Mucosa of gallbladder (tissue), 1 donor: ENCODE measurements at places on chromosomes 3 and 15.

GRCh38 chr15:79919090-79919748 lies 22.4 kb upstream of the MTHFS start:
- DNase-seq: no peak

GRCh38 chr3:13595485-13595884 lies 46.6 kb downstream of the FBLN2 start:
- DNase-seq: no peak

GRCh38 chr15:45376967-45377608 lies 1.3 kb downstream of the GATM start:
- no peak for DNase-seq

DNA sequence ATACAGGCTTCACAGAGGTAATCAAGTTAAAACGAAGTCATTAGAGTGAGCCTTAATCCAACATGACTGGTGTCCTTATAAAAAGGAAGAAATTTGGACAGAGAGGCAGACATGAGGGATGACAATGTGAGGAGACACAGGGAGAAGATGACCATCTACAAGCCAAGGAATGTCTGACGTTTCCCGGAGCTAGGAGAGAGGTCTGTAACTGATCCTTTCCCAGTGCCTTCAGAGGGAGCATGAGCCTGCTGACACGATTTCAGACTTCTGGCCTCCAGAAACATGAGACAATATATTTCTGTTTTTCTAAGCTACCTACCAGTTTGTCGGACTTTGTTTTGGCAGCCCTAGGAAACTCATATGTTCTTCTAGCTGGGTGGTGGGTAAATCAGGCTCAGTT lies 15.1 kb downstream of the TM4SF1 start:
- no peak for DNase-seq

DNA sequence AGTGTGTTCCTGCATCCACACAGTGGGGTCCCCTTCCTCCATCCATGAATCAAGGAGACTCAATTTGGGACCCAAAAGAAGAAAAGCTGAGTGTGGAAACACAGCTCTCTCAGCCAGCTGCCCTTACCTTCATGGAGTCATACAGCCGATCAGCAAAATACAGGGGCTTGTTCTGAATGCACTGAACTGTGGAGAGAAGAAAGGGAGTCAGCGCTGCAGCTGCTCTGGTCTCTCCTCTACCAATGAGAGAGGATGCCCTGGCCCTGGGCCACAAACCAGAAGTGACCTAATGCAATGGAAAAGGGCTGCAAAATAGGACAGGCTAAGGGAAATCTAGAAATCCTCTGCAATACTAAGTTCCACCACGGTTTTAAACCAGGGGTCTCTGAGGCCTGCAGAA lies 46.7 kb downstream of the ANXA2 start:
- no peak for DNase-seq

DNA sequence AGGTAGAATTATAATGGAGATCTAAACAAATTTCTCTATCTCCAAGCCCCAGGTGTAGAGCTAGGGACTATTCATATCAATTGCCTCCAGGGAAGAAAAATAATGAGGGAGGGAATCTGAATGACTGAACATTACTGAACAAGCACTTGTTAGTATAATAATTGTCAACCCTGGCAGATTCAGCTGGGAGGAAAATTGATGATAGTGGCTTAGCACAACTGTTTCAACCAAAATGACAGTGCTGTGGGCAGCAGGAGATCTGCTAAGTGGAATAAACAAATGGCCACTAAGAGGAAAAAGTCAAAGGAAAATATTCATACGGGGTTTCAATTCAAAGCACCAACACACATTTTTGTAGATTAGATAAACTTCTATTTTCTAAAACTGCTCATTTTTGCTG lies 294.9 kb upstream of the ZNF385D start:
- DNase-seq: no peak

GRCh38 chr15:60421544-60421943 lies 23.8 kb upstream of the ANXA2 start:
- DNase-seq: no peak

DNA sequence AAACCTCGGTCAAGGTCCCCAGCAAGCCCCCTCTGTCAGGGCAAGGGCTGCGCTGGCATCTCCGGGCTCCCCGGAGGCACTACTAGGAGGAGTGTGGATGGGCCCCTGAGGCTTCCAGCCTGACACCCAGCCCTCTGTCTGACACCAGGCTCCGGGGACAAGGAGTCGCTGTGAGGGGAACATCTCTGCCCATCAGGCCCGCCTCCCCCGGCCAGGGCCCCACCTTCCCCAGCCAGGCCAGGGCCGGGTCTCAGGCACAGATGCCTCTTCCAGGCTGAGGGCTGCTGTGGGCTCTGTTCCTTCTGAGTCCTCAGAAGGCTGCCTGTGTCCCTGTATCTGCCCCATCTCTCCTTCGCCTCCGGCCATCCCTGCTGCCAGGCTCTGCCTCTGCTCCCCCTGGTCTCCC lies 15.8 kb downstream of the CSPG4 start:
- DNase-seq: no peak

DNA sequence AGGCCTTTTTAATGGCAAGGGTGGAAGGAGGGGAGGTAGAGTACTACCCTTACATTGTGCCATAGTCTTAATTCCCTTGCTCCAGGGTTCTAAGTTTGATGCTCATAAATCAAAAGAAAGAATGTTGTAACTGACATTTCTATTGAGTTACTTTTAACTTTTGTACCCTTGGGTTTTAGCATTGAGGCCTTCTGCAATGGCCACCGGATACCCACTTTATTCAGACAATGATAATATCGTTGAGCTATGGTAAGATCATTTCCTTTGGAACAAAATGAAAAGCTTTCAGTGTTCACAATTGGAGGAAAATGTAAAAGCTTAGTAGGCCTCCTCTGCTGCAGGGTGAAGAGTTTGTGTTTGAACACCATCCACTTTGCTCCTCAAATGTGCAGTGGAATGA lies 16.8 kb downstream of the CGNL1 start:
- no peak for DNase-seq

DNA sequence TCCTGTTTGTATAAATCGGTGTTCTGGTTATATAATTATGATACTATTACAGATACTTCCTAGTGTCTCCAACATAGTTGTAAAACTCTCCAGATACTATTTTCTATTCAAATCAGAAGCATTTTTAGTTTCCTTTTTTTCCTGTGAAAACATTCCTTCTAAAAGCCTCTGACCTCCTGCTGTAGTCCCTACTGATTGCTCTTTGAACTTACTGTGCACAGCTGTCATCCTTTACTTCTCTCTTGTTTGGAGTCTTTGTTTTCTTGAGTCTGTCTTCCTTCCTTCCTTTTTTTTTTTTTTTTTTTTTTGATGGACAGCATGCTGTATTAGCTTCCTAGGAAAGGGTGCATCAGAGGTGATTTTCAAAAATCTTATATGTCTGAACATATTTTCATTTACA lies 28.9 kb downstream of the NR2C2 start:
- DNase-seq: no peak

- no peak for DNase-seq
Observed at GRCh38 chr3:9455596-9456131, 58.2 kb downstream of the SETD5 start.

GRCh38 chr3:4981665-4982494 lies 2.6 kb downstream of the BHLHE40 start:
- no peak for DNase-seq

DNA sequence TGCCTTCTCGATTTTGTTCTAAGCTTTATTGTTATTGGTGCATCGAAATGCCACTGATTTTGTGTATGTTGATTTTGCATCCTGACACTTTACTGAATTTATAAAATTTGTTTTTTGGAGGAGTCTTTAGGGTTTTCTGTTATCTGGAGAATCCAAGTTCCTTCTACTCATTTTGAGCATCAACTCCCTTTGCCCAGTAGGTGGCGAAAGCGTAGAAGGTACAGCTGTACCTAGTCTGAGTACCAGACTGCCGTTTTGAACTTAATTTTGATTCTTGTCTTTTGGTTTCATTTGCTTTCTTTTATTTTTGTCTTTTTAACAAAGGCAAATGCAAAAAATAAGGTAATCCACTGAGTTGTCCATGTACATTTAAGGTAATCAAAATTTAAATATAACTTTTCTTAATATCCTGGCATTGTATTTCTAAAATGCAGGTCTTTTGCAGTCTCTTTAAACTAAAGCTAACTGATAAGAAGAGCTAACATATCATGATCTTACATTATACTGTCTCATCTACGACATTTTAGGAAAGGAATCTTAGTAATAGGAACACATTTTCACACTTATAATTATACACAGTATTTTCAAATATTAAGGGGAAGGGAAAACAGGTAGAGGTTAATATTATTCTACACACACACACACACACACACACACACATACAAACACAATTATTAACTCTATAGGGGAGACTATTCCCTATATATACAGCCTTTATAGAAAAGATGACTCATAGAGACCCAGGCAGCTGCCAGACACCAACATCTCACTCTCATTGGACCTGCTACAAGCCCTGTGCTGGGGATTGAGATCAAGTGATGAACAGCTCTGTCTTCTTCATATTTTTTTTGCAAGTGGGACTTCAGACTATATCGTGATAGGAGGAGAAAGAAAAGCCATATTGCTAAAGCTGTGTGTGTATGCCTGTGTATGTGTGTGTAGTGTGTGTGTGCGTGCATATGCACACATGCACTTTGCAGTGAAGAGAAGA lies 71.8 kb downstream of the SYNPR start:
- DNase-seq: peak; percentile 31

DNA sequence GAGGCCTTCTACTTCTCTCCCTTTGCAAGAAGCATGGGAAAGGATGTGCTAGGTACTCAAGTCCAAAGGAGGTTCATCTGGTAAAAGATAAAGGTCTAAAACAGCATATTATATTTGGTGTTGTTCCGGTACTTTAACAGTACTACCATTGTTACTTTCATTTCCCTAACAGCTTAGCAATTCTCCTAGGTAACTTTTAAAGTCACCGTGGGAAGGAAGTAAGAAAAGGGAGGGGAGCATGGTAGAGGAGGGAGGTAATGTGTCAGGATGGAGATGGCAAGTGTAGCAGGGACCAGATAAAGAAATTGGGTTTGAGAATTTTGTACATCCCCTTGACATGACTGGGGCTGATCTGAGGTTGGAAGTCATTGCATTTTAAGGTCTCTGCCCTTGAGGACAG lies 89.4 kb upstream of the SKOR1 start:
- DNase-seq: no peak

DNA sequence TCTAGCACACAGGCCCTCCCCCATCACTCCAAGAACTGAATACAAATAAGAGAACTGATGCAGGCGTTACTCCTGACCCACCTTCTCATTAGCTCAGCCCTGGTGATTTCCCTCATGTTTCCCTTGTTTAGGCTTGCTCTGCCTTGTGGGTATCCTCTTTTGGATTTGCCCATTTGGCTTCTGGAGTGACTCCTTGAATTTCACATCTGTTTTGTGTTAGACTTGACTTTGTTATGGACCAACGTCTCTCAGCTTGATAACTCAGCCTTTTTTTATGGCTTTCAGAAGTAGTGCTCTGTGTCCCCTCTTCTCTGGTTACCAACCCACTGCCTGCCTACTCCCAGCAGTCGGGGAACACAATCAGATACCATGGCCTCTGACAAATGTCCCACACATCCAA lies 11.3 kb upstream of the TMOD3 start:
- DNase-seq: no peak

DNA sequence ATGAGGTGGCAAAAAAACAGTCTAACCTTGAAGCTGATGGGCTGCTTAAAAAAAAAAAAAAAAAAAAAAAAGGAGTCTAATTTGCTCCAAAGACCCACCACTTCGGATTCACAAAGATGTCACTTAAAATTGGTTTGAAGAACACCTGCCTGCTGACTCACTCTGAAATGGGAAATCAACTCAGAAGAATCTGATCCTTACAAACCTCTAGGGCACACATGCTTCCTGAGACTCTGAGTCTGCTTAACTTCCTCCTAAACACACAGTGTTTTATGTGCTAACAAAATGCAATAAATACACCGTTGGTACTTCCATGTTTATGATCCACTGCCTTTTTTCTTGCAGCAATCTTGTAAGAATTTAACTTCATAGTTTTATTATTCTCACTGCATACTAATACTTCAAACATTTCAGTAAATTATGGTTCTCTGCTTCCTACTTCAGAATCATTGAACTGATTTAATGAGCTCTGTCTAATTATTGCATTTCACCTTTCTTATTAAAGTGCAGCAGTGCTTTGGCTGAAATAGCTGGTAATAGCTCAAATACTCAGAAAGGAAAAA lies 73.0 kb upstream of the FRMD4B start:
- DNase-seq: no peak

DNA sequence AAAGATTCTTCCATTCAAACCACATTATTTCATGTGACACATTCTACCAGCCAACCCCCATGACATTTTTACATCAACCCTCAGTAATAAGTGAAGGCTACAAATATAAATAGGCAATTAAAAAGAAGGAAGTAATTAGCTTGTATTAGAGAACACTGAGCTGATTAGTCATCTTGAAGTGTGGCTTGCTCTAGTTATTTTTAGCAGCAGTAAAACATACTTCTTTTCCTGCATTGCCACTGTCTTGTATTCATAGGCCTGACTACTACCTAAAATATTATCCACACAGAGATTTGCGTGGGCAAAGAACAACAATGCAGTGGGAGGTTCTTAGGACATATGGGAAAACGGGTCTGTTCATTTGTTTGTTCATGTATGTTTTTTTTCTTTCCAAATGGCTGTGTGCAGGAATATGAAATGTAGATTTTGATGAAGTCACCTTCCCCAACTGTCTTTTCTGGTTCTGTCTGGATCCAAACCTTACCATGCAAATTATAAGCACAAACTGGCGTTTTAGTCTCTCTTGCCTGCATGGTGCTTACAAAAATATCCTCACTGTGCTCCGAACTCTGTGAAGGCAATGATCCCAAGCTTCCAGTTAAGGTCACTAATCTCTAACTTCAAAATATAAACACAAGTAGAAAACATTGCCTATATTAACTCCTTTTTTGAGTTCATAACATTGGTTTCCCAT lies 31.5 kb upstream of the TM4SF4 start:
- no peak for DNase-seq

- no peak for DNase-seq
Observed at GRCh38 chr3:196193133-196193735, 18.0 kb downstream of the ZDHHC19 start.

- no peak for DNase-seq
Observed at GRCh38 chr3:126816298-126816697, 112.3 kb downstream of the CHCHD6 start.

DNA sequence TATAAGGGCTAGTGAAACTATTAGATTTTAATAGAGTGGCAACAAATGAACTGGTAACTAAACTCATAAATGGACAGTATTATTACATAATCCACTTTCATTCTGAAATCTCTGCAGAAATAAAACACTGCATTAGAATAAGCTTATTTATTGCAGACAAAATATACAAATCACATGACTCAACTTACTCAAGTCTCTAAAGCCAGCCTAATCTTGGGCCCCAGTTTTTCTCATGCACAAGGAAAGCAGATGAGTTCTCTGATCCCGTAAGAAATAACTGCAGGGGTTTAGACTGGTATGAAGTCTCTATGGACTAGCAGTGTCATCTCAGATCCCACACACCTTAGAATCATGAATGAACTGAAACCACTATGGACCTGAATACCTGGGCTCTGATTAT lies 5.8 kb downstream of the DLG1 start:
- DNase-seq: no peak
